ENCODE measurements at places on chromosomes 12 and 14. TPM values are rescaled to one million over a fixed set of nuclear protein-coding genes. Genes with fewer than 3 reads are reported as not detected.
A peak's percentile ranks its signal among the peaks of the same experiment; 100 is the strongest.

The ASIC1 gene
- total RNA-seq, result 3.3 TPM

DNA sequence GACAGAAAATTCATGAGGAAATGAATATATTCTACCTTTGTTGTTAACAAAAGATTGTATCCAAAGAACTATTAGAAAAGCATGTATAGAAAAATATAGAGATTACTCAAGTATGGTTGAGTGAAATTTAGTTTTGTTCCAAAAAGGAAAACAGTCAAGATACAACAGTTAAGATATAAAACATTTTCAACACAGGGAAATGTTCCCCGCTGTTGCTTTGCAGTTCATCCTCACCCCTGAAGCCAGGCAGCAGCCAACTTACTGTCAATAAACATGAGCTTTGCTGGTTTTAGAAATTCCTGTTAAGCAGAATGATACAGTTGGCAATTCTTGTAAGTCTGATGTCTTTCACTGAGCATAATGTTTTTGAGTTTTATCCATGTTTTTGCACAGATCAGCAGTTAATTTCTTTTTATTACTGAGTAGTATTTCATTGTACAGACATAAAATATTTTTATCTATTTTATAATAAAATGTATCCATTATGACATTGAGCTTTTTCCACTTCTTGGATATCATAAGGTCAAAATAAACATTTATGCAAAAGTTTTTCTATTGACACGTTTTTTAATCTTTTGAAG, 1.2 kb upstream of the CLEC2B start:
- peak; percentile 37 for DNase-seq

GRCh38 chr12:94140556-94140955, 7.8 kb upstream of the PLXNC1 start:
- DNase-seq, result no peak

DNA sequence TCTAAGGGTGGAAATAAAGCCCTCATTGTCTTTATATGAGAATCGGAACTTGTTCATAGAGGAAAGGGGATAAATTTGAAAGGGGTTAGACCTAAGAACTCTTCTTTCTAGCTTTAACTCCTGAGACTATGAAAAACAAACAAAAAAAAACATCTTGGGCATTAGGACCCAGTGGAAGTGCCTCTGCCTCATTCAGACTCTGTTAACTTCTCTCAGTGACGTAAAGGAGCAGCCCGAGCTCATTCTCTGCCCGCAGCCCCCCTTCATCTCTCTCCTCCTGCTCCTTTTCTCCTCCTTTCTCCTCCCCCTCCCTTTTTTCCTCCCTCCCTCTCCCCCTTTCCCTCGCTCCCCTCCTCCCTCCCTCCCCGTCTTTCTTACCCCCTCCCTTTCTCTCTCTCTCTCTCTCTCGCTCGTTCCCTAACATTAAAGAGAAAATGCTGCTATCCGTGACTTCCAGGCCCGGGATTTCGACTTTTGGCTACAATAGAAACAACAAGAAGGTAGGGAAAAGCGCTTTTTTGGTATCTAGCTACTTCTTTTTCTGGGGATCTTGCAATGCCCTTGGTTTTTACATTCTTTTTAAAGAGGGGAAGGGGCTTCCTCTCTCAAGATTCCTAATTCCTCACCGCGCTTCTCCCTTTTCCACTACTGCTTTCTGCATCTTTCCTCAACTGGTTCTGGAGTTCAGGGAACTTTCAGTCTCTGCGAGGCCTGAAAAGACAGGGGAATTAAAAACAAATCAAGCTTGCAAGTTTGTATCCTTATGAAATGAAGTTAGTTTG, at the start of gene RBMS2:
Gene RBMS2, plus strand, starts transcription at position 231 of the 782 bp plus-strand sequence. Its CDS starts 204 bp downstream, at position 435.
- DNase-seq, result peak; percentile 93

The KLRG1 gene
- not detected for total RNA-seq

DNA sequence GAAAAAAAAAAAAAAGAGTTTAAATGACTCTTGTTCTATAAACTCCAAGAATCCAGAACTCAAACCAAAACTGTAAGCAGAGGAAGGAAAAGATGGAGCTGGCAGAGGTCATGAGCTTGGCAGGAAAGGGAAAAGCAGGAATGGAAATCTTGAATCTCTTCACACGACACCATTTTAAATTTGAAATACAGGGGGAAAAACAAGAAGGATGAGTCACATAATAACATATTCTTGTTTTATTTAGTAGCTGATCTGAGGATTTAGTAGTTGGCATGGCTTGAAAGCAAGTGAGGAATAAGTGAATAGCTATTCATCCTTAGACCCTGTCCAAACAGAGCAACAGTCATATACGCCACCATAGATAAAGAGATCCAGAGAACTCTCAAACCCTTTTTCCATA, 35.0 kb downstream of the EPS8 start:
- no peak for DNase-seq

GRCh38 chr12:26564391-26564790, 268.6 kb downstream of the ITPR2 start:
- no peak for DNase-seq

DNA sequence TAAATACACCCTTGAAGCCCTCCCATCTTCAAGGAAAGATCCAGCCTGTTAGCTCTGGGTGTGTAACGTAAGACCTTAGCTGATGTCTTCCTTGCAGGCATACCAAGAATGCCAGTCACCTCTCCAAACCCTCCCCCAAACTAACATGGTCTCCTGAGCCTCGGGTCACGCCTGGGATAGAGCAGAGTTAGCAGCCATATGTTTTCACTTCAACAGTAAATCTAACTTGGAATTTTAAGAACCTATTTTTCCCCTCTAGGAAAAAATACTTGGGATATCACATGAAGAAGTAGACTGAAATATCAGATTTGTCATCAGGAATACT, 27.9 kb downstream of the BCL2L14 start:
- no peak for DNase-seq

GRCh38 chr14:87305345-87305744, 687.6 kb downstream of the GALC start:
- no peak for DNase-seq

GRCh38 chr12:65497660-65498059, 219.2 kb downstream of the MSRB3 start:
- DNase-seq, result no peak

DNA sequence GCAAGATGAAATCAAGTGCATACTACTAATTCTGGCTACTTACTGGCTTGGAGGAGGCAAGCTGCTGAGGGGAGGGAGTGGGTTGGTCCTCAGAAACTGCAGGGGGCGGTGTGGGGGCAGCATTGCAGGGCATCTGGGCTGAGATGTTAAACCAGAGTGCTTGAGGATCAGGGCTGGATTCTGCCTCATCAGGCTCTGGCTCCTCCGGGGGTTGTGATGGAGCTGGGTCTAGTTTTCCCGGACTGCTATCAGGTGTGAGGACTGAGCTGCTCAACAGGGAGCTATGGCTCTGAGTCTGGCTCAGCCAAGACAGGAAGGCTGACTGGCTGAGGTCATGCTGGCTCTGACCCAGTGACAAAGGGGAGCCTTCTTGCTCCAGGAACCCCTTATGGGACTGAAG, 28.6 kb downstream of the BAZ2A start:
- DNase-seq, result no peak

DNA sequence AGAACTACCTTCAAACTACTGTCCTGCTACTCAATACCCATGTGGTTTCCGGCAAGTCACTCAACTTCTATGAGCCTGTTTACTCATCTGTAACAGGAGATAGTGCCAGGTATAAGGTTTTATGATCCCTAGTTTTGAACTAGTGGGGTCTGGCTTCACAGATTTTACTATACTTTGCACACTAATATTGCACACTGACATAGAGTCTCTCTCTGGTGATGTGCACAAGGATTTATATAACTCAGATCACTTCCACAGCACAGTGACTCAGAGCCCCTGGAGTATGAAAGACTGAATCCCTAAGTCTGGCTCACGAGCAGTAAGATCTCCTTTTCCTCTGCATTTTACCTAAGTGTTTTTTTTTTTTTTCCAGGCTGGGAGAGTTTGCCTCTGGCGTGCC, 69.7 kb upstream of the SLC38A2 start:
- no peak for DNase-seq

The TTC9 gene
- 1.1 TPM for total RNA-seq

The CCDC184 gene
- 0.29 TPM for total RNA-seq

- DNase-seq, result no peak
Measured at GRCh38 chr12:112261559-112261958, 120.7 kb downstream of the HECTD4 start.

DNA sequence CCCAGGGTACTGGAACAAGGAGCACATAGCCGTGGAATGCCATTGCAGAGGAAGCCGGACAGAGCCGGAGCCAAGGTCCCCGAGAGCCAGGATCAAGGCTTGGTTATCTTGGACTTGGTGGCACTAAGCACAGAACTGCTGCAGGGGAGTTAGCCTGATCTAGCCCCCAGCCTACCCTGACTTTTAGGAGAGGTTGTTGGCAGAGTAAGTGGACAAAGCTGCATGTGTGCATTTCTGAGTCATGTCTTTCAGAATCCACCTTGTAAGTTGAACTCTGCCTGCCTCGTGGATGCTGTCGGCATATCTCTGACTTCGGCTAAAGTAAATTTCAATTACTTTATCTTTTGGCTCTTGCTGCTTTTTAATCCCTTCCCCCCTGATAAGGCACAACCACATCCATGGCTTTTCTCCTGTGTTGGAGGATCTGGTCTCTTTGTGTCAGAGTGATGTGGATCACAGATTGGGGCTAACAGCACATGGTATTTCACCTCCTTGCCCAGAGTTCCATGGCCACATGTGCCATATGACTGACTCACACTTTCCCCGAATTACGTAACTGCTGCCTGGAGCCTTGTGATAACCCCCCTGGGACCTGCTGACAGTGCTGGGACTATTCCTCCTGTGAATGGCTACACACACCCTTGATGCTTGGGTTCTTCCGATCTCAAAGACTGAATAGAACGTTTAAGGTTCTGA, 240.3 kb downstream of the EMP1 start:
- peak; percentile 32 for DNase-seq

DNA sequence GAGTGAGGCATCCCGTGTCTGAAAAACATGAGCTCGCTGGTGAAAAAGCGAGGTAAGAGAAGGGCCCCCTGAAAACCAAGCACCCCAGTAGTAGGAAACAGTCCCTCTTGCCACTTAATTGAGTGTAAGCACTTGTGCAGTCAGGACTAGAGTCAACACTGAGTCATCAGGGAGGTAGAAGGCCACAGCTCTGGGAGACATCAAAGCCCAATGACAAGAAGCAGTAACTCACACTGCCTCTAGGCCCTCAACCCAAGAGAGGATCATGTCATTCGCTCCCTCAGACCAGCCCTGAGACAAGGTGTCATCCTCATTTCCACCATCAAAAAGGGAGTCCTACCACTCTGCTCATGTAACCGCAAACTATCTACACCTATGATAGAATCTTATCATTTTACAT, 17.8 kb downstream of the POMT2 start:
- peak; percentile 79 for DNase-seq

GRCh38 chr14:102164241-102164641, 24.5 kb downstream of the WDR20 start:
- DNase-seq, result peak; percentile 11

DNA sequence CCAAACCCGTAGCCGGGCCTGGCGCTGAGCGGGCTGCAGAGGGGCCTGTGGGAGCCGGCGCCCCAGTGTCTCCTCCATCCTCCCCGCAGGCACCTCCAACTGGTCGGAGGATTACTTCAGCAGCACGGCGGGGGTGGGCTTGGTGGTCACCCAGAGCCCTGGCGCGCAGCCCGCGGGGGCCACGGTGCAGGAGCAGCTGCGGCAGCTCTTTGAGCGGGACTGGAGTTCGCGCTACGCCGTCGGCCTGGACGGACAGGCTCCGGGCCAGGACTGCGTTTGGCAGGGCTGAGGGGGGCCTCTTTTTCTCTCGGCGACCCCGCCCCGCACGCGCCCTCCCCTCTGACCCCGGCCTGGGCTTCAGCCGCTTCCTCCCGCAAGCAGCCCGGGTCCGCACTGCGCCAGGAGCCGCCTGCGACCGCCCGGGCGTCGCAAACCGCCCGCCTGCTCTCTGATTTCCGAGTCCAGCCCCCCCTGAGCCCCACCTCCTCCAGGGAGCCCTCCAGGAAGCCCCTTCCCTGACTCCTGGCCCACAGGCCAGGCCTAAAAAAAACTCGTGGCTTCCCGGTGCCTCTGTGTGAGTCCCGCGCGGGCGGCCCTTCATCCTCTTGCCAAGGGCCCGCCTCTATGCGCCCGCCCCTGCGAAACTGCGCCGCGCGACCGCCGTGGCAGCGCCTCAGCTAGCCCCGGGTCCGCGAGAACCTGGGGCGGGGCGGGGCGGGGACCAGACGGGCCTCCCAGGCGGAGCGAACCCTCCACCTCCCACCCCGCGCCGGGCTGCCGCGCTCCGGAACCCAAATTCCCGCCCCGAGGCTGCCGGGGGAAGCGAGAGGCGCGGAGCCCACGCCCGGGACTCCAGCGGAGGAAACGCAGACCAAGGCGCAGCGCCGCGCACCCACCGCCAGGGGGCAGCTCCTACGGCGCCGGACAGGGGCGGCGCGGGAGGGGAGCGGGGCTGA, 8.3 kb downstream of the PLD4 start:
- DNase-seq, result peak; percentile 22

DNA sequence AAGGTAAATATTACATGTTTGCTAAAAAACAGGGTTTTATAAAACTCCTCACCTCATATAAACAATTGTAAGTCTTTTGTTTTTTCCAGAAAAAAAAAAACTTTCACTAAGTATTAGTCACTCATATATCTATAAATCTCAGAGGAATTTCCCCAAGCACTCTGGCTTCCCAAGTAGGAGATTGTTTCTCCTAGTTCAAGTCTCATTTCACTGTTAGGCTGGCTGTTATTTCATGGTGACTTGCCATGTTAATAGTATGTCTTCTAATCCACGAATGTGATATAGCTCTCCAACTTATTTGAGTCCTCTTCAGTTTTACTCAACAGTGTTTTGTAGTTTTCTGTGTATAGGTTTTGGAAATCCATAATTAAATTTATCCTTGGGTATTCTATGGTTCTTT, 61.6 kb downstream of the CAPZA3 start:
- peak; percentile 23 for DNase-seq

DNA sequence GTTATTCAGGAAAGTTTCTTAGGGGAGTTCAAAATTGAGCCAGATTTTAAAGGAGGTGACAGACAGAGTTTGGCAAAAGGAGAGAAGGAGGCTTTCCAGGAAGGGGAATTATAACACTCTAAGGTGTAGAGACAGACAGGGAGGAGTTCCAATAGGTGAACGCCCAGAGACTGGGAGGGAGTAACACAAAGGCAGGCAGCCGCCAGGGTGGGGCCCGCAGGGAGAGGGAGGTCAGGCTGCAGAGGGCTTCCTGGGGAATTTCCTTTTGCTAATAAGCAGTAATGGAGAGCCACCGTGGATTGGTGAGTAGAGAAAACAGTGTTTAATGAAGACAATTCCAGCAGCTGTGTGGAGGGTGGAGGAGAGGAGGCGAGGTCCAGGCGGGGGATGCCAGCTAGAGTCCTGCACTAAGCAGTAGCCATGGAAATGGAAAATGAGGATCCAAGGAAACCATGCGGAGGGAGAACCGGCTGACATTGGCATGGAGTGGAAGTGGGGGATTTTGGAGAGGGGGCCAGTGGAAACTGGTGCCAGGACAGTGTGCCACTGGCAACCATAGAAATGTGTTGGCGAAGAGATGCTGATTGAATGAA, 22.2 kb downstream of the GRIN2B start:
- DNase-seq, result no peak

The SLC25A47 gene
- total RNA-seq, result 0.24 TPM

DNA sequence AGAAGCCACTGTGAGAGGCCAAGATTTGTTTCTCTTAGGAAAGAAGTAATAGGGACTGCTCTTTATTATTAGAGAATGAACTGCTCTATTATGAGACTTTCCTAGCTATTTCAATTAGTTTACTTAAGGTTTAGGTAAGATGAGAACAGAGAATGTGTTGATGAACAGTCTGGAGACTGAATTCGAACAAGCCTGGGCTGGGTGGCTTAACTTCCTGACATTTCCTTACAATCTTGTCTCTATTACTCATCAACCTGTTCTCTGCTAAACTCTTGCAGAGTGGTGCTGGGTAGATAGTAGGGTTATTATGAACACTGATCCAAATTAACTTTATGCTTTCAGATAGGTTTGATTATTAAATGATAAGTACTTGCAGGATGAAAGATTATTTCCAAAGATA, 31.2 kb downstream of the SLC15A5 start:
- DNase-seq, result no peak

The PIANP gene
- 0.24 TPM for total RNA-seq

Data from A172 (cell line).